ENCODE measurements at places on chromosomes 2 and 18. TPM values are rescaled to one million over a fixed set of nuclear protein-coding genes. Genes with fewer than 3 reads are reported as not detected.
A peak's percentile ranks its signal among the peaks of the same experiment; 100 is the strongest.

Gene SERPINB4
- not detected for total RNA-seq

- no peak for DNase-seq
Measured at GRCh38 chr2:59724746-59725145, 828.7 kb downstream of the BCL11A start.

DNA sequence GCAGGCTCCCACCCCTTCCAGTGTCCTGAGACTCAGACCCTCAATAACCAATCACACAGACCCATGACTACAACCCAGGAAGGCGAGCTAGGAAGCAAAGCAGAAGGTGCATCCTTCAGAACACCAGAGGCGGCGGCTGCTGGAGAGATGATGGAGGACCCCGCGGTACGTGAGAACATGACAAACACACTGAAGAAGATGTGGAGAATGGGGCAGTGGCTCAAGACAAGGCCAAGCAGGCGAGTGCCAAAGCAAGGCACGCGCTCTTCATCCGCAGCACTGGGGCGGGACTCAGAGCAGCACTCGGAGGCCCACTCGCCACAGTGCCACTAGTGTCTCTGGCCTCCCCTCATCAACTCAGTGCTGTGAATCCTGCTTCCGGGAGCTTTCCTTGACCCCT, 13.7 kb downstream of the ERFE start:
- DNase-seq: no peak

DNA sequence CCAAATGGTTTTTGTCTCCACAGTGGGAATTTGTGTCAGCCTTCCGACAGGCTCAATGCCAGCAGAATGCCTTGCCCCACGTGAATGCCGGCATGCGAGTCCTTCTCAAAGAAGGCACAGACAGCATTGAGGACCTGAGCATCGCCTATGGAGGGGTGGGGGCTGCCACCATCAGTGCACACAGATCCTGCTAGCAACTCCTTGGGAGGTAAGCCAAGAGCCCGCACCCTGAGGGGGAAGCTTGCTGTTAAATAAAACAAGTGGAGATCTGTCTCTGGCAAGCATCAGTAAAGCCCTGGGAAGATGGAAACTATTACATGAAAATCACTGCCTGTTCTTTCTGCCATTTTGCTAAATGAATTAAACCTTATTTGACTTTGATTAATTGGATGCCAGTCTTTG, 67.5 kb upstream of the BZW1 start:
- DNase-seq: no peak

DNA sequence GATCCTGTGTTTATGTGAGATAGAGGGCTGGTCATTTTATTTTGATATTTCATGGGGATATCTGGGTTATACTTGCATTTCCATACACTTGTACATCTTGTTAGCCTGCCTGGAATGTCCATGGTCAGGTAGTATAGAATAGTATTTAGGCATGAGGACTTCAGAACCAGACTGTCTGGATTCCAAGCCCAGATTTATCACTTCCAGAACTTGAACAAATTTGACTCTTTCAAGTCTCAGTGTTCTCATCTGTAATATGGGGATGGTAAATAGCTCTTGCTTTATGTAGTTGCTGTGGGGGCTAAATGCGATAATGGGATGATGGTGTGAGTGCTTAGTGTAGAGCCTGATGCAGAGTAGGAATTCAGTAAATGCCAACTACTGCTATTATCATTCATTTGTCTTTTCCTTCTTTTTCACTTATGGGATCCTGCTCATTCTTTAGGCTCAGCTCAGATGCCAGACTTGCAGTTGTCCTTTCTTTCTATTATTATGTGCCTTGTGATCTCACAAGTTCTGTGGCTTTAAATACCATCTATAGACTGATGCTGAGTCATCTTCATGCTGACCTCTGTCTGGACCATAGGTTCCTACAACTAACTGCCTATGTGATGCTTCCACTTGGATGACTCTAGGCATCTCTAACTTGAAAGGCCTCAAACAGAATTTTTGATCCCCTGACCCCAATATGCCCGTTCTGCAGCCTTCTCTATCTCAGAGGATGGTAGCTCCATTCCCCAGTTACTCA, 67.4 kb downstream of the POLE4 start:
- DNase-seq: no peak

- peak; percentile 11 for DNase-seq
Measured at GRCh38 chr2:39435234-39435633, 1.9 kb downstream of the MAP4K3 start.

- no peak for DNase-seq
Measured at GRCh38 chr18:36157441-36157840, 27.7 kb downstream of the ELP2 start.

Measured in dorsolateral prefrontal cortex (tissue), 122 donors.